Femur (tissue), 1 donor: ENCODE measurements at places on chromosomes 12 and 14.

DNA sequence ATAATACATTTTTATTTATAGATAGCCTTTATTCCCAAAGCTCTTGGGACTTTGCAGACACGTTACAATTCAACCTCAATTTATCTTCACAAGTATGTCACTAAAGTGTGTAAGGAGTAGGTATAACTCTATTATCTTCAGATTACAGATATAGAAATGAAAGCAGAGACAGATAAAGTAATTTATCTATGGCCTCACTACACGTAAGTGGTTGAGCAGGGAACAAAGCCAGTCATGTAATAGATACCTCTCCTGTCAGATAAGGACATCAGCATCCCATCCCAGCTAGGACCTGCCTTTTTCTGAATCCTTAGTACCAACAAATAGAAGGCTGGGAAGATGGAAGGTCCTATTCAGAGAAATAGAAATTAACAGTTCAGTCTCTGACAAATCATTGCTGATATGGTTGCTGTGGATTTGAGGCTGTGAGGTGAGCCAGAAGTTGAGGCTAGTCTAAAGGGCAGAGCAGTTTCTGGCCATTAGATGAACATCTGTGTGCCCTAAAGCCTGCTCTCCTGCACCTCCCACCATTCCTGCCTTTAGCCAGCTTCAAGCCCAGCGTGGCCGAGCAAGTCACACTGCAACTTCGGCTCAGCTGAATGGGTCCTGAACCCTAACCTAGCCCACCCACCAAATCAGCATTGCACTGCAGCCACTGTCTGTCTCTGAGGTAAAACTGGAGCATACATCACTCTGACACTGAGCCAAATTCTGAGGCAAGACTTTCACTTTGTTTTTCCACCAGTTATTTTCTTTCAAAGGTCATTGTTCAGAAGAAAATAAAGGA lies 71.1 kb upstream of the PLEKHA5 start:
- DNase-seq, result no peak

DNA sequence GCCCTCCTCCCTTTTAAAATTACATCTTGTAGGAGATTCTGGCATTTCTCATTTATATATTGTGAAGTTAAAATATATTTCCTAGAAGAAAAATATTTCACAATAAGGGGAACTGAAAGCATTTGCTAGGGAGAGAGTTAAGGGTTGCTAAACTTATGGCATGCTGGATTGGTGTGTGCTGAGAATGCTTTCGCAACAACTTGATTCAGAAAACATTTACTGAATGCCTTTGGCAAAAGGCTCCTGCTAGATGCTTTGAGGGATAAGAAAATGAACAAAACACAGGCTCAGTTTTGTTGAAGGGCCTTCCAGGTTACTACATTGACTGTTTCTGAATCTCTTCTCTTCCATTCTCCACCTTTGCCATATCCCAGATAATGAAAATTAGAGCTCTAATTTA lies 67.5 kb downstream of the DIP2B start:
- no peak for DNase-seq

GRCh38 chr14:74425525-74426201 lies 347 bp downstream of the SYNDIG1L start:
- DNase-seq, result peak; percentile 53

DNA sequence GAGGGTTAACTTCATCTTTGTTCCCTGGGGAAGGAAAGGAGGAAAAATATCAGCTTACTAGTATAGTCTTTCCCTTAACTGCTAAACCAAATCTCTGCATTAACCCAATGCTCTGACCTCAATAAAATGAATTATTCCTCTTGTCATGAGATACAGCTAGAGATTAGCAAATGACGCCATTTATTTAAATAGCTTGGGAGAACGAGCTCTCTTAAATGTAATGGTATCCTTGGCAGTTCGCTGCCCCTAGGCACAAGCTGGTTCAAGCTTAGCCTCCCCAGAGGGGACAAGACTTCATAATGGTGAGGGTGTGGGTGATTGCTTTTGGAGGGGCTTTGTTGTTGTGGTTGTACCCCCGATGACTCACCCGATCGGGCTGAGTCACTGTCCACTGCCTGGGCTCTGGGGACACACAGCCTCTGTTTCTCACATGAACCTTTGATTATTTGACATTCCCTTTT lies 19.6 kb downstream of the FNTB start:
- no peak for DNase-seq

- no peak for DNase-seq
Measured at GRCh38 chr12:120075034-120075616, 41.4 kb downstream of the RAB35 start.

- DNase-seq, result no peak
Measured at GRCh38 chr12:72270246-72270645, 1.9 kb upstream of the TRHDE start.

GRCh38 chr14:74459976-74460375 lies 33.1 kb downstream of the NPC2 start:
- no peak for DNase-seq

GRCh38 chr14:52073251-52073650 lies 4.4 kb upstream of the NID2 start:
- no peak for DNase-seq

DNA sequence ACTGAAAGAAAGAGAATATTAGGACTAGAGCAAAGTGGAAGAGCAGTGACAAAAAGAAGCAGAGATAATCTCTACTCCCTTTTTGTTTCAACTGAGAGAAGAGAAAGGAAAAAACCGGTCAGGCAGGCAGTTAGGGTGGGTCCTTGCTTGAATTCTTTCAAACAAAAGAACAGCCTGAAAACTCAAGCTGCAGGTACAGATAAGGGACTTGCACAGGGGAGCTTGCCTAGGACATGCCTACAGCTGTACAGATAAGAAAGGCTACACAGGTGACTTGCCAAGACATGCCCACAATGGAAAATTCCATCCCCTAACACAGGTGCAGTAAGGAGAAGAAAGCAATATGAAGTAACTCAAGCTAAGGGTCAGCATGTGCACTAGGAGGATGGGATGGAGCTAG lies 532.2 kb upstream of the MIS18BP1 start:
- no peak for DNase-seq

GRCh38 chr14:35897616-35898111 lies 71.5 kb downstream of the BRMS1L start:
- DNase-seq, result no peak

- DNase-seq, result no peak
Measured at GRCh38 chr12:43896496-43896895, 60.6 kb downstream of the TMEM117 start.

DNA sequence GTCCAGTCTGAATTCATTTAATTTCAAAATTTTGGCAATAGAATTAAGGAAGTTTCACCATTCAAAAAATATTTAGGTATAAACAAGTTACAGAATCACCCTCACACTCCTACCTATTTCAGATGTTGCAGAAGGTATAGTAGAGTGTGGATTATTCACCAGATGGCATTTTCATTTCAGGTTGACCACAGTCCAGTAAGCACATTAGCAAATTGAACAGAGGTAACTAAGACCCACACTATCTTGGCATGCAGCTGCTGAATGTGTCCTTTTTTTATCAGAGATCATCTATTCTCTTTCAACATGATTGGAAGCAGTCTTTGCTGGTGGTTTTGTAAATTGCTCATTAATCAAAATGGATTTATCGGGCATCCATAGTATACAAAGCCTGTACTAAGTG lies 151.8 kb upstream of the GARIN6 start:
- DNase-seq, result no peak

DNA sequence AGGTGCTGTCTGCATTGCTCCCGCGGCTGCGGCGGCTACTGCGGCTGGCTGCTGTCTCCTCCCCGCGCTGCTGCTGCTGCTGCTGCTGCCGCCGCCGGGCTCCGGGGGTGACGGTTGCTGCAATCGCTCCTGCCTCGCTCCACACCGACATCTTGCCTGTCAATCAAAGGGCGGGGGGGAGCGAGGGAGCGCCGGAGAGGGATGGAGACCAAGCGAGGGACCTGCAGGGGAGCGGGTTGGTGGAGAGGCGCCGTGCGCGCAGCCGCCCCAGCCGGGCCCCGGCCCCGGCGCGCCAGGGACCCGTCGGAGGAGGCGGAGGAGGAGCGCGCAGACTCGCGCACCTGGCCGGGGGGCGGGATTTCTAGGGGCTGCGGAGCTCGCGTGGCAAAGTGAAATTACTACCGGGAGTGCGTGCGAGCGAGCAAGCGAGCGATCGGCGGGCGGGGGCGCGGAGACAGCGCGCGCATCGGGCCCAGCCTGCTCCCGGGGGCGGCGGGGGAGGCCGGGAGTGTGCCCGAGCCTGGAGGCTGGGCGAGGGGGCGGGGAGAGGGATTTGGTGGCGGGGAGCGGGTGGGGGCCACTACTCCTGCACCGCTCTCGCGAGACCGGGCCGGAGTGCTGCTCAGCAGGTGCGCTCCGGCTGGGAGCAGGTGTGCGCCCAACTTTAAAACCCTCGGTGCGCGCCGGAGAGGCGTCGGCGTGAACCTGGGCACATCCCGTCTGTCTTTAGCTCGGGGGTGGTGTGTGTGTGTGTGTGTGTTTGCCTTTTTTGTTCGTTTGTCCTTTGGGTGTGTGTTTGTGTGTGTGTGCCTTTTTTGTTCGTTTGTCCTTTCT lies at the start of gene KSR2:
TSS of gene KSR2 (minus strand) at position 165 of the 834 bp plus-strand sequence. CDS start 735 bp downstream, outside the sequence.
- DNase-seq, result peak; percentile 23

- DNase-seq, result no peak
Measured at GRCh38 chr12:121036810-121037326, 2.2 kb downstream of the OASL start.

DNA sequence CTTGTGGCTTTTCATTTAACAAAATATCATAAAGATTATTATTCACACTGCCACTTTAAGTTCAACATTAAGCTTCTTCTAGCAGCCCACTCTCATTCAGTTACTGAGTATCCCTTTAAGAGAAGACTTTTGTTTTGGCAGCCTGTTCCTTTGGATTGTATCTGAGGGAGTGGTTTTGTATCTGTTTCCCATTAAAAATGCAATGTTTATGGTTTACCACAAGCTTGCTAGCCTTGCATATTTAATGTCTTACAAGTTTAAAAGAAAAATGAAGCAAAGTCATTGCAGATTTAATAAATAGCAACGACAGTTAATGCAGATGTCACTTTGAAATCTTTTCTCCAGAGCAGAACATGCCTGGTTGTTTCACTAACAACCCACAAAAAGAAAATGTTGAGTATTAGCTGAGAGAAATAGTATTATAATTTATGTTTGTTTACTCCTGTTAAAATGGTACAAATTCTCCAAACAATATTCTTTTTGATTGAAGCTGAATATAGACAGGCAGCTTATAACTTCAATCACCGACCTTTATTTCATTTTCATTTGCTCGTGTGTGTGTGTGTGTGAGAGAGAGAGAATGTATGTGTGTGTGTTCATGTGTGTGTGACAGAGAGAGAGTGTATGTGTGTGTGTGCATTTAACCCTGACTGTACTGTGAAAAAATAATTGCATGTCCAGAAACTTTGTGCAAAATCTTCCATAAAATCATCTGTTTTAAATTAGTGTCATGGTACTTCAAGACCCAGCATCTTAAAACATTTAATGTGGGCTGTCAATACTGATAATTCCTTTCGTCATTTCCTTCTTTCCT lies 1.8 kb downstream of the DCN start:
- peak; percentile 28 for DNase-seq

DNA sequence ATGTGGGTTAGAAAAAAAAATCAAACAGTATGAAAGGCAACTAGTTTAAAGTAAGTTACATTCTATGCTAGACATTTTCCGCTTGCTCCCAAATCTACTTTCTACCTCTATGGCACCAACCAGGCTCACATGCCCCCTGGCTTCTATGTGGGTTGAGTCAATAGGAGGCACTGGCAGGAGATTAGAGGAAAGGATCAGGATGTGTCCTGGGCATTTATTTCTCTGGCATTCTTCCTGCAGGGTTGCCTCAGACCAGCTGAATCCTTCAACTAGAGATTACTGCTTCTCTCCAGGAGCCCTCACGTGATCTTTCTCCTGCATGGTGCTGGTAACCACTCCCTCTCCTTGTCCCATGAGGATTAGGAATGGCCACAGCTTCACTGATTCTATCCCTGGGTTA lies 14.9 kb upstream of the CCDC60 start:
- no peak for DNase-seq

DNA sequence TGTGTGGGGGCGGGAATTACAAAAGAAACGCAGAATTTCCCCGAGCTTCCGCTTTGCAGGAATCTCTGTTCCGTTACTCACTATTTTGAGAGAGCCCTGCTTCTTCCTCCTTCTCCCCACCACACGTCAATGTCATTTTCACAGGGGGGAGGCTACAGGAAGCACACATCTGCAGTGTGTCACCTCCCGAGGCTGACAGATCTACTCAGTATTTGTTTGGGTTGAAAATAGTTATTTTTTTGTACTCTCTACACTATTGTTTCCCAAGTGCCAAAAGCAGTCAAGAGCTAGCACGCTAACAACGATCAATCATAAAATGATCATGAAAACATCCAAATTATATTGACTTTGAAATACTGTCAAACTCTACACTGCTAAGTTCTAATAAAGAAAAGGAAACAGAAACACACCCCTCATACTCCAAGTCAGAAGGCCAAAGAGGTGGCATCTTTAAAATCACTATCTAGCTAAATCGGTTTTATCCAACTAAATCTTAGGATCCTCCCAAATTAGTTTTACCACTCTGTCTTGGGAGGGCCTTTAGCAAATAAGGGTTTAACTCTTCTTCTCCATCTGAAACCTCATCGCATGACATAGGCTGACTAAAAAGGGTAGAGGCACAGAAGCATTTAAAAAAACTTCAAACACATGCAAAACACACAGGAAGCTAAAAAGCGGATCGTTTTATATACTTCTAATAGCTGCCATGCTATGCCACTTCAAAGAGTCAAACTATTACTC lies 51.8 kb downstream of the FOXN3 start:
- no peak for DNase-seq

- DNase-seq, result peak; percentile 10
Measured at GRCh38 chr14:104594310-104595046, 10.1 kb downstream of the TMEM179 start.

DNA sequence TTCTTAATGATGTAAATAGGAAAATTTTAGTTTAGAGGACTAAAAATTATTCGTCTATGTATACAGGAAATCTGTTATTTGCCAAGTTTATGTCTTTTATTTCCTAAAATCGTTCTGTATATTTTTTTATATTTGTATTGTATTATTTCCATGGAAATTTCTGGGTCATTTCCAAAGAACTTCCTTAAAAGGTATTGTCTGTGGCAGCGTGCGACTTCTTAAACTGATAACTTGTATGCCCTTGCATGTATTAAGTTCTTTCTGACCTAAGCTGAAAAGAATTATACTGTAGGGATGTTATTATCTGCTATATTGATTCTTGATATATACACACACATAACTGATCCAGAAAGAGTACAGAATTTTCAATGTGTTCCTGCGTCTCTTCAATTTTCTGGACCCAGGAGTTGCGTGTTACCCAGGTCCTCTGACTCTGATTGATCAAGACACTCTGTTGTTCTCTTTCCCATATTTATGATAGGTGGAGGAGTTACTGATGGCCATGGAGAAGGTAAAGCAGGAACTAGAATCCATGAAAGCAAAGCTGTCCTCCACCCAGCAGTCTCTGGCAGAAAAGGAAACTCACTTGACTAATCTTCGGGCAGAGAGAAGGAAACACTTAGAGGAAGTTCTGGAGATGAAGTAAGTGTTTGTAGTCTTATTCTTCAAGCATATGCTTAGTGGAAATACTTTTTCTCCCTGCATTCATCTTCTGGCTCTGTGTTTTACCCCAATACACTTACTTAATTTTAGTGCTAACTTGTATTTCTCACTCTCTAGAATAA lies 298.5 kb downstream of the ERC1 start:
- no peak for DNase-seq

- no peak for DNase-seq
Measured at GRCh38 chr12:60874091-60874490, 1278.3 kb downstream of the SLC16A7 start.

- DNase-seq, result no peak
Measured at GRCh38 chr12:70966046-70966445, 45.5 kb upstream of the PTPRR start.

GRCh38 chr14:71314717-71315116 lies 407.5 kb downstream of the PCNX1 start:
- no peak for DNase-seq
